CD4-positive, alpha-beta T cell treated with Interleukin-4 for 1 hour (primary cell): ENCODE measurements at places on chromosomes 12 and 14.

- DNase-seq, result peak; percentile 93
Observed at GRCh38 chr14:93959239-93960107, 16.9 kb downstream of the ASB2 start.

DNA sequence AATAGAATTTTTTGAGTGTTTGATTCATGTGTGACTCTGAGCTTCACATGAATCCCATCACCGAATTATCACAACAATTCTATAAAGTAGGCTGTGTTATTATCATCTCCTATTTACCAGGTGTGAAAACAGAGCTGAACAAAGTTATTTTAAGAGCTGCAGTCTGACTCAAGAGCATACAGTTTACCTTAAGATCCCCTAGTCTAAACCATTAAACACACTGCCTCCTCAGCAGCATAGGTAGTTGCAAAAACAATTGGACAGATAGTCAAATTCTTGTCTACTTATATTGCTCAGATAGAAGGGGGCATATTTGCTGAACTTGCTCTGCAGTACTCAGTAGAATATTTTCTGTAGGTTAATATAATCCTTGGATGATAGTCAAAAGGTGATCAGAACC, 219.8 kb upstream of the ATP2B1 start:
- DNase-seq, result no peak

DNA sequence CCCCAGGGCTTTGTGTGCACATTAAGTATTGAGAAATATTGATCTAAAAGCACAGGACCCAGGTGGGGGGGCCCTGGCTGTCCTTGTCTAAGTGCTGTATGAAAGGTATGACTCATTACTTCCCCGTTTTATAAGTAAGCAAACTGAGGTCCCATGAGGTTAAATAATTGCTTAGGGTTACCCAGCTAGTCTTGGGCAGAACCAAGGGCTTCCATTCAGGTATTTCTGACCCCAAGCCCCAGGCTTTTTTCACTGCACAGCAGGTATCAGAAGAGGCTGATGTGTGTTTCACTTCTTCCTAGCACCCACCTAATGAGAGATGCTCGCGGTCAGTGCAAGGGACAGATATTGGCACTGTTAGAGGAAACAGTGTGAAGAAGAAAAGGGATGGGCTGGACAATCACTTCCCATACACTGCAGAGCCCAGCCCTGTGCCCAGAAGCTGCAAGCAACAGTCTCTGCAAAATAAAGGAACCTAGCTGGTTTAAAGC, 4.7 kb upstream of the TC2N start:
- DNase-seq, result peak; percentile 36

DNA sequence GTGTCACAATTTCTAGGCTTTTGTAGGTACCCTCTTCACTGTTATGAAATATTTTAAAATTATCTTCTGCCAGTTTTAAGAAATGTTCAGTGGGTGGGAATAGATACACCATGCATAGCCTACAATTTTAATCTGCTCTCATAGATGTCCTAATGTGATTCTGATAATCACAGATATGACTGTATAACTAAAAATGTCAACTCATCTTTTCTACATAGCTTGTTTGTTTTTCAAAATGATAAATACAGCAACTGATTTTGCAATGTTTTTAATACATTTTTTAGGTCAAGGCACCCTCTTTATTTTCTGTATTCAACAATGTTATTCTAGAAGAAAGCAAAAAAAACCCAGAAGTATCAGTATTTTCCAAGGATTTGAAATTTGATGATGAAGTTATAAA, 61.6 kb downstream of the LRRC9 start:
- no peak for DNase-seq

GRCh38 chr12:129538137-129538536, 365.7 kb downstream of the TMEM132D start:
- no peak for DNase-seq

DNA sequence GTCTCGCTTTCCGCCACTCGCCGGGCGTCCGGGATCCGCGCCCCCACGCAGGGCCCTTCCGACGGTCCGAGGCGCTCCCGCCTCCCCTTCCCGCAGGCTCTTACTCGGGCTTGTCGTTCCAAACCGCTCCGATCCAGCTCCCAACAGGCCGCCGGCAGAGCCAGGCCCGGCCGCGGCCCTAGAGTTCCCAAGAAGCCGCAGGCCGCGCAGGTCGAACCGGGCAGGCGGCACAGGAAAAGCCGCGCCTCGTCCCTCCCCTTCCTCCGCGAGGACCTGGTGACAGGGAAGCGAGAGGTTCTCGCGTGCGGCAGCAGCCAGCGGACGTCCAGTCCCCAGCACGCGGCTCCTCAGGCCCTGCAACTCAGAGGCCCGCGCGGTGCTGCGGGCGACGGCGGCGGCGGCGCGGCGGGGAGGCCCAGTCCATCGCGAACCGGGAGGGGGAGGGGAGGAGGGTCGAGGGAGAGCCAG, 272 bp downstream of the HECTD1 start:
- no peak for DNase-seq

DNA sequence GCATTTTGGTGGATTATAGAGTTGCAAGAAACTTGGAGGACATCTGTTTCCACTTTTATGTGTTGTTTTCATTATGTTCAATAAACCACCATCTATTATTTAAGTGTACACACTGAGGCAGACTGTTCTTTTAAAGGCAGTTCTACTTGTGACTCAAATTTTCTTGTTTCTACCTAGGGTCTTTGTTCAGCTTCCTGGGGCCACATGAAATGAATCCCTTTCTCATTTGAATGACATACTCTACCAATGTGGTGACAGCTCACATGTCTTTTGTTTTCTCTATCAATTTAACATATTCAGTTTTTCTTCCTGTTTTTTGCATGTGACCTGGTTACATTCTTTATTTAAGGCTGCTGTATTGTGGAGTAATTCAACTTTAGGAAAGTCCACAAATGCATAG, 7.9 kb downstream of the SLC16A7 start:
- no peak for DNase-seq

GRCh38 chr14:93731753-93732152, 56.5 kb downstream of the PRIMA1 start:
- DNase-seq, result no peak

DNA sequence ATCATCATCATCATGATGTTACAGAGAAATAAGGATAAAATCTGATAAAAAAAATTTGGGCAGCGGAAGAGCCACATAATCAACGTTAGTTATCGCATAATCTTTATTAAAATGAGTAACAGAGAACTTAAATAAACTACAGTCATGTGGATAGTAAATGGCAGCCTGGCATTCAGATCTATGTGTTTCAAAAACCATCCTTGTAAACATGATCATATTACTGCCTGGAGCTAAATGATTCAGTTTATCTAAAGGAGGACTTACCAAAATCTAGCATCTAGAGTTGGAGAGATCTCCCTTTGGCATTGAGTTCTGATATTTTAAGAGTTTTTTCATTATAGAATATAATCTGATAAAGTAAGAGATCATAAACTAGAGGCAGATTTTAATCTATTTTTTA, 200.1 kb upstream of the MGAT4C start:
- no peak for DNase-seq

- no peak for DNase-seq
Observed at GRCh38 chr14:22106700-22107697, 433.4 kb upstream of the OR4E1 start.

DNA sequence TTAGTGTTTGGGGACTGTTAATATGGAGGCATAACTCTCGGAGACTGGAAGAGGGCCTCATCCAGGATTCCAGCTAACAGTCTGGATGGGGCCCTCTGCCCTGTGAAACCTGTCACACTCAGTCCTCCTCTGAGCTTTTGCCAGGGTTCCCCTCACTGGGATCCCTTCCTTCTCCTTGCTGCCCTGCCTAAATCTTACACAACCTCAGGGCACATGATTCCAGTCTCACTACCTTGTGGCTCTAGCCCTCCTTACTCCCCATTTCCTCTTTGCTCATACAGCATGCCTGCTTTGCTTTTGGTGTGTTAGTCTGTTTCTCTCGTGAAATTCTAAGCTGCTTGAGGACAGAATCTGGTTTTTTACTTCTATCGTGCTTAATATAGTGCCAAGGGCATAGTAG, 942 bp upstream of the GSG1 start:
- DNase-seq, result no peak

- no peak for DNase-seq
Observed at GRCh38 chr14:72554401-72554800, 339.5 kb downstream of the DPF3 start.

GRCh38 chr12:56541631-56542030, 20.0 kb downstream of the RBMS2 start:
- no peak for DNase-seq

- DNase-seq, result no peak
Observed at GRCh38 chr12:89678225-89678624, 30.4 kb downstream of the ATP2B1 start.
